ENCODE measurements at places on chromosomes 3 and 15.

- DNase-seq: no peak
Measured at GRCh38 chr3:37309921-37310665, 135.7 kb upstream of the LRRFIP2 start.

- DNase-seq: no peak
Measured at GRCh38 chr15:77478051-77478450, 57.4 kb downstream of the HMG20A start.

DNA sequence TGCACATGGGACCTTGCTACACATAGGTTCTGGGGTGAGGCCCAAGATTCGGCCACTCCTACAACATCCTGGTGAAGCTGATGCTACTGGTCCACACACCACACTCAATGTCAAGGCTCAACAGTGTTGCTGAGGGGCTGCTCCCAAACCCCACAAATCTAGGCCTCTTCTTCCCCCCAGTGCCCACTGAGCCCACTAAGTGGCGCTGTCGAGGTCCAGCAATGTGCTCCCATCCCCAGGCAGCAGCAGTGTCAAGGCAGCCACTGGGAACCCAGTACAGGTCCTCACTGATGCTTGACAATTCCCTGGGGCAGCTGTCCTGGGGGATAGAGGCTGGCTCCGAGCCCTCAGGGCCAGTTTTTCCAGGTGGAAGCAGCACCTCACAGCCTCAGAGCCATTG lies 21.5 kb downstream of the SCN5A start:
- DNase-seq: peak; percentile 64

- DNase-seq: no peak
Measured at GRCh38 chr3:3189102-3189727, 9.7 kb upstream of the CRBN start.

GRCh38 chr15:98384328-98385029 lies 263.9 kb upstream of the IGF1R start:
- no peak for DNase-seq

DNA sequence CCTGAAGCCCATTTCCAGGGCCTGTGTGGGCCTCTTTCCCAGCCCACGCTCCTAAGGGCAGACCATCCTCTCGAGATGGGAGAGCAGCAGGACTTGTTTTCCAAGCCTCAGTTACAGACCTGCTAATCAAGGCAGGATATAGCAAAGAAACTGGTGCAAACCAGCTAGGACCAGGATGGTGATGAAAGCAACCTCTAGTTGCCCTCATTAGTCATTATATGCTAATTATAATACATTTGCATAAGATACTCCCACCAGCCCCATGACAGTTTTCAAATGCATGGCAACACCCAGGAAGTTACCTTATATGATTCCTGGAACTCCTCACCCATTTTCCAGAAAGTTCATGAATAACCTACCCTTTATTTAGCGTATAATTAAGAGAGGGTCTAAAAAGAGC lies 34.4 kb upstream of the TRH start:
- DNase-seq: no peak

DNA sequence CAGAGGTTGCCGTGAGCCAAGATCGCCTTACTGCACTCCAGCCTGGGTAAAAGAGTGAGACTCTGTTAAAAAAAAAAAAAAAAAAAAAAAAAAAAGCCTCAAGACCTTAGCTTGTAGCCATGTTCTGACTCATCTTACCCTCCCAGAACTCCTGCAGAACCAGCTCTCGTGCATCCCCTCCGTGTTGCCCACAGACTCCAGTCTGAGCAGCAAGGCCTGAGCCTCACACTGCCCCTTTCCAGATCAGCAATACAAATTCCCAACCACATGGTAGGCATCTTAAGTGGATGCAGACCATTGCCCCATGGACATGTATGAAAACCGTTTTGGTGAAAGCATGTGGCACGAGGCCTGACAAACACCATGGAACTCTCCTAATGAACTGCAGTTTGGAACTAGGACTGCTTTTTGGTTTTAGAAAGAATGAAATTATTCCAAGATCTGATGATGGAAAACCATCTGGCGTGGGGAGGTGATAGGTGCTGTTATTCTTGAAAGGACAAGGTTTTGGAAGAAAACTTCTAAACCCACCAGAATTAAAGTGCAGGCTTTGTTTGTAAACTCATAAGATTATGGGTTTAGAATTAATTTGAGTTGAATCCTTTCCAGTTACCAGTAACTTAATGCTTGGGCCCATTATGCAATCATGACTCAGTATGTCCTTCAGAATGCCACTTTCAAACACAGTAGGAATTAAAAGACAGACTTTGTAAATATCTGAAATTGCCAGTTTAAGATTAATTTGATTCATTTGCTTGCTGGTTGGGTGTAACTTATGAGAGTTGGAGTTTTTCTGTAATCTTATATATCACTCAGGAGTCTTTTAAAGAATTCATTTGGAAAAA lies 163.7 kb upstream of the LRTM1 start:
- DNase-seq: no peak

GRCh38 chr3:151366993-151367392 lies 17.6 kb downstream of the P2RY12 start:
- no peak for DNase-seq

- peak; percentile 73 for DNase-seq
Measured at GRCh38 chr15:72199721-72200212, 2.2 kb upstream of the GRAMD2A start.

- no peak for DNase-seq
Measured at GRCh38 chr3:194281766-194282165, 69.4 kb downstream of the CPN2 start.

DNA sequence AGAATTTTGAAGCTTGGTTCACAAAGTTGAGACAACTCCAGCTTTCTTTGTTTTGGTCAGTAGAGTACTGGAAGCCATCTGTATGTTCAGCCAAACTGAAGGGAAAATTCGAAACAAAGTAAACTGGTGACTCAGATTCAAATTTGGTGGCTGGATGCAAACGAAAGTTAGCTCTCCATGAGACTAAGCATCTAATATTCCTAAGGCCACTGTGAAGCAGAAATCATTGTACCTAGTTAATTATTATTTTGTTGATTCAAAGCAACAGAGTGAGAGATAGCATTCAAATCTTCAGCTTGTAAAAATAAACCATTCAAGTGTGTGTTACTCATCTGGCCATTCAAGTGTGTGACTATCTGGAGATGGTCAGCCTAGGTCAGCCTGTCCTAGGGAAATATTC lies 42.1 kb downstream of the NR2F2 start:
- DNase-seq: no peak

DNA sequence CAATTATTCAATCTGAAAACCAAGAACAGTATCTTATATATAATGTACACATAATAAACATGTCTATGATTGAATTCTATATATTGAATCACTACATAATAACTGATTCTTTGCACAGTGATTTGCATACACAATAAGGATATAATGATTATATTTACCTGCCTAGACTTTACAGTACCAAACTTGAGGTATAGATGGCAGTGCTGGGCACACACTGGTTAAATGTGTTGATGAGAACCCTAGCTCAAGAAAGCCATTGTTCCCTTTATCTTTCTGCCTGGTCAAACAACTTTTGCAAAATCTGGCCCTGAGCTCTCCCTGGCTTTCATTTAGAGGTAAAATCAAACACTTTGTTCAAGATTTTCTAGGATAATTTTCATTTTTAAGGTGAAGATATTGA lies 697.7 kb downstream of the TUSC7 start:
- no peak for DNase-seq

DNA sequence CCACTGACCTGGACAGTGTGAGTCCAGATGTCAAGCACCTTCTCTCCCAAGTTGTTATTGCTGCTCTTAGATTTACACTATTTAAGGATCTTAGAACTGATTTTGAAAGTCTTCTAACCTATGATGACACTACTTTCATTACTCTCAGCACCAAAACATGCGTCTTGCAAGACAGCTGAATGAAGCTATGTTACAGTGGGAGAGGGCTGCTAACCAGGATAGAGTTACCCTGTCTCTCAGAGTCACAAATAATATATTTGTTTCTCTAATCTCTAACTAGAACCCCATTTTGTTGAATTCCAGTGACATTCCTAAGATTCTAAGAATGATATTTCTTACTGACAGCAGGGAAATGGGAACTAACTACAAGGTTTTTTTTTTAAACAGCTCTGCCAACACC lies 455.5 kb downstream of the MAGI1 start:
- no peak for DNase-seq

GRCh38 chr15:82105451-82106215 lies 59.8 kb upstream of the MEX3B start:
- DNase-seq: no peak

GRCh38 chr3:27758083-27758482 lies 36.0 kb upstream of the EOMES start:
- no peak for DNase-seq

GRCh38 chr15:63473999-63474809 lies 30.2 kb upstream of the USP3 start:
- peak; percentile 46 for DNase-seq

- DNase-seq: no peak
Measured at GRCh38 chr15:34993877-34994276, 5.8 kb upstream of the ZNF770 start.

GRCh38 chr15:75063338-75063737 lies 39.9 kb downstream of the PPCDC start:
- no peak for DNase-seq

- DNase-seq: no peak
Measured at GRCh38 chr3:132624790-132625189, 27.7 kb downstream of the ACKR4 start.

DNA sequence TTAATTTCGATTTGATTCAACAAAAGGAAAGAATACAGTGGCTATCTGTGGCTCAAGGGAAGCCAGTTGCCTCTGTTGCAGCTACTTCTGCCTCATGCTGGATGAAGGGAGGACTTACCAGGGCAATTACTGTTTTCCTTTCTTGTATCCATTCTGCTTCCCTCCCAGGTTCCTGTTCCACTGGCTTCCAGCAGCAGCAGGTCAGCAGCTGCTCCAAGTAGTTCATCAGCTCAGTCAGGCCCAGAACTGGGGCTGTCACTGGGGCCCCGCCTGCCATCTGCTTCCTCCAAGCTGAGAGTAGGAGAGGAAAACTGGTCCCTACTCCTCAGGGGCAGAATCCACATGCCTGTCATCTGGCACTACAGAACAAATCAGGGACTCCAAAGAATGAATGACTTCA lies 48.6 kb upstream of the ULK4 start:
- peak; percentile 15 for DNase-seq

GRCh38 chr3:147132168-147132567 lies 274.2 kb downstream of the ZIC4 start:
- DNase-seq: no peak

DNA sequence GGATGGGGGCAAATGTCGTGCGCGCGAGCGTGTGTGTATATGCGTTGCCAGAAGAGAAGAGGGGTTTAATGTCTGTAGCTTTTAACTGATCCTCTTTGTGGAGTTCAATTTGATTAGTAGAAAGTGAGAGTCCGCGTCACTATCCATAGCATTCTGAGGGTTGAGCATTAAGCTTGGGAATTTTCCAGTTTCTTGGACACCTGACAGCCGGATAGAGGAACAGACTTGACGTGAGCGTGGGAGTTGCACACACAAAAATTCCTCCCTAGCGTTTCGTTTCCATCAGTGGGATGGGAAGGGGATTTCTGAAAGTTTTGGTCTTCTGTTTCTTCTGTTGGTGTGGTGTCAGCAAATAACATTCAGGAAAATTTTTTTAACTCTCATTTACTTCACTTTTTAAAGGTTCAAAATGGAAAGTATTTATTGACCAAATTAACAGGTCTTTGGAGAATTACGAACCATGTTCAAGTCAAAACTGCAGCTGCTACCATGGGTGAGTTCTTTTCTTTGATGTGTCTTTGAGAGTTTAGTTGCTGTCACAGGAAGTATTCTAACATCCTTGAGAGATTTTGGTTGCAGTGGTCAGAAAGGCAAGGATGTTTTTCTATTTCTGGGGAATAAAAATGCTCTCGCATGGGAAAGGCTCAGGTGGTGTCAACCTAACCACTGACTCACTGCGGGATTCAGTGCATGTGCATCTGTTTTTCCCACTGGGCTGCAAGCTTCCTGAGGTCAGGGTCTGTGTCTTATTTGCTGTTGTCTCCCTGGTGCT lies 841 bp downstream of the POGLUT1 start:
- DNase-seq: no peak

DNA sequence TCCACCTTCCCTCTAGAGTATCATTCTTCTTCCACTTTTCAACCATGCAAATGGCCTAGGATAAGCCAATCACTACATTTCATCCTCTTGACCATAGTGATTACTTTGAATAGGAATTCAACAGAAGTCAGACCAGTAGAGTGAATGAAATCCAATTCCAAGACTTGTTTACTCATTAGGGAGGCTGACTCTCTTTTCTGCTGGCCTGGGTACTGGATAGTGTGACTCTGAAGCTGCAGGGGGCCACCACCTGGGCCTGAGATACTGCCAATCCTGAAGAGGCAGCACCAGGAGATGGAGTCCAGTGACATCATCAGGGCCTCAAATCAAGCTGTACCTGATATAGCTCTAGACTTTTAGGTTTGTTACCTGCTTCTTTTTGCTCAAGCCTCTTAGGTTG lies 7.0 kb upstream of the FSTL1 start:
- DNase-seq: no peak

DNA sequence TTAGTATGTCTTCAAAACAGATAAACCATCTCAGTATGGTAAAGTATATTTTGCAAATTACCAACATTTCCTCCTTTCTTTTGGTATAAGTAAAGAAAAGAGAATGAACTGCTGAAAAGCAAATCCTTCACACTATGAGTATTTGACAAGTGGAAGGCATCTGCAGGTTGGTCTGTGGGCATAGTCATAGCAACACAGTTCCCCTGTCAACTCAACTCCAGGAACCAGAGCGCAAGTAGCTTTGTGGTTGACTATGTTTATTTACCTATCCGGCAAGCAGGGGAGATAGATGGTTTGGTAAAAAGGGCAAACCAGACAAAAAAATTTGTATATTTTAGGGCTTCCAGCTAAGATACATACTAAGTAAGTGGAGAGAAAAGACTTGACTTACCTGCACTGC lies 88.3 kb upstream of the PPIB start:
- no peak for DNase-seq

GRCh38 chr3:84967767-84968581 lies 9.2 kb downstream of the CADM2 start:
- DNase-seq: no peak

- no peak for DNase-seq
Measured at GRCh38 chr3:149152420-149152819, 23.0 kb downstream of the HPS3 start.

- DNase-seq: no peak
Measured at GRCh38 chr3:156973954-156974353, 147.8 kb downstream of the LEKR1 start.

- DNase-seq: no peak
Measured at GRCh38 chr3:126947429-126947828, 35.5 kb upstream of the PLXNA1 start.

- DNase-seq: no peak
Measured at GRCh38 chr3:62631488-62631887, 243.7 kb downstream of the CADPS start.

GRCh38 chr15:71066983-71067382 lies 48.3 kb upstream of the THSD4 start:
- DNase-seq: no peak

GRCh38 chr3:119293105-119293870 lies 895 bp upstream of the ARHGAP31 start:
- DNase-seq: peak; percentile 40
